Epithelial cell of proximal tubule (primary cell): ENCODE measurements at places on chromosomes 13 and 19. TPM values are rescaled to one million over a fixed set of nuclear protein-coding genes. Genes with fewer than 3 reads are reported as not detected.

The PPM1N gene
- total RNA-seq: 0.17 TPM in 1 of 2 replicates, not detected in the other

The ZNF329 gene
- total RNA-seq: 4.1 and 7.1 TPM in 2 replicates

The GAPDHS gene
- total RNA-seq: not detected in 2 replicates

The IQCN gene
- 0.07 and 1.3 TPM in 2 replicates for total RNA-seq

The IGFLR1 gene
- 7.9 and 15.3 TPM in 2 replicates for total RNA-seq
